SJSA1 (cell line): ENCODE measurements at places on chromosomes 12 and 14. TPM values are rescaled to one million over a fixed set of nuclear protein-coding genes. Genes with fewer than 3 reads are reported as not detected.

FSCB gene
- total RNA-seq, result not detected in 2 replicates

GLS2 gene
- total RNA-seq, result not detected in 2 replicates

GPX2 gene
- total RNA-seq, result not detected in 2 replicates

IAPP gene
- total RNA-seq, result not detected in 2 replicates

ALDH1L2 gene
- 0.25 and 0.68 TPM in 2 replicates for total RNA-seq

UBR7 gene
- 47.7 and 64.1 TPM in 2 replicates for total RNA-seq

BEGAIN gene
- not detected in 2 replicates for total RNA-seq

CFAP54 gene
- total RNA-seq, result 0.05 TPM in 1 of 2 replicates, not detected in the other

NELL2 gene
- not detected in 2 replicates for total RNA-seq

PRB2 gene
- total RNA-seq, result not detected in 2 replicates
